GM13976 (cell line): ENCODE measurements at places on chromosomes 1 and 21.

DNA sequence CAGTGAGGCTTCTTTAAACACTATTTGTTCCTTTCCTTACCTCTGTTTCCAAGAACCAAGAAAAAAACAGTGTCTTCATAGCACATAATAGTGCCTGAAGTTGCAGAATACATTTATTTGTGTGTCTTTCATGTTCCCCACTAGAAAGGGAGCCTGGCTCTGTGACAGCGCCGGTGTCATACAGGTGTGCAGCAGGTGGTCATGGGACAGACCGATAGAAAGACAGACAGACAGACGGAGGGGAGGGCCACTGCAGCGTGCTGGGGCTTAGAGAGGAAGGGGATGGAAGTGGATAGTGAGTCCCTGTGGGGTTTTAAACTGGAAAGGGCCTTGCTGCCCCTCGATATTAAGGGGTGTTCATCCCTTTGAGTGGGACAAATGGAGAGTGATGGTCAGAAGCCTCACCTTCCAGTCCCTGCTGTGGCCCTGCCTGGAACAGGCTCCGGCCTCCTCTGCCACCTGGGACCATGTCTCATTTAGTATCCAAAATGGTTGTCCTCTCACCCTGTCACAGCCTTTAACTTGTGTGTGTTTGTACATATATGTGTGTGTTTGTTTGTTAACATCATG is 152.9 kb downstream of the PGBD5 start:
- DNase-seq = no peak

DNA sequence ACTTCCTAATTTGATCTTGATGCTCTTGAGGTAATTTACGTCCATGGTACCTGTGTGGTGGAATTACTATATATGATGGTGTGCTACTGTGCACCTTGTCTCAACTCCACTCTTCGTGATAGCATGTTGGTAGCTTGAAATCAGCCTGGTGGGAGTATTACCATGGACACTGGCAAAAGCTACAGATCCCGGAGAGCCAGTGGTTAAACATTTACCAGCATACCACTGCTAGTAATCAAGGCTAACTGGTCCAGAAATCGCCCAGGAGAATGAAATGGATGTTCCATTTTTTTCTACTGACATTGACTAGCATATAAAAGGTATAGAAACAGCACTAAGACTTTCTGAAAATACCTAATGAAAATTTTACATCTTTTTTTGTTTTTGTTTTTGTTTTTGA is 30.6 kb downstream of the ELK4 start:
- DNase-seq = no peak

DNA sequence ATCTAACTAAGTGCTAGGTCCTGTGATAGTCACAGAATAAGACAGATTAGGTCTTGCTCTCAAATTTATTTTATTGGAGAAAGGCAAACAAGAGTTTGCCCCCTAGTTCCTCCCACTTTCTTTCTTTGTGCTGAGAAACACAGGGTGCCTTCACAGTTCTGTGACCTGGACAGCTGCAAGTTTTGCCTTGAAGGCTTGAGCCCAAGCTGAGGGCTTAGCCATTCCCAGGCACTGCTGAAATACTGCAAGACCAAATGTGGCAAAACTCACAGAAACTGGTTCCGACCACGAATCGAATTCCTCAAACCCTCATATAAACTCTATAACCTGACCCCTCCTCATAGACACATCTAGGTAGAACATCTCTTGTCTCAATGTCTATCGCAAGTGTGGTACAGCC is 227.9 kb downstream of the RERE start:
- DNase-seq = no peak

DNA sequence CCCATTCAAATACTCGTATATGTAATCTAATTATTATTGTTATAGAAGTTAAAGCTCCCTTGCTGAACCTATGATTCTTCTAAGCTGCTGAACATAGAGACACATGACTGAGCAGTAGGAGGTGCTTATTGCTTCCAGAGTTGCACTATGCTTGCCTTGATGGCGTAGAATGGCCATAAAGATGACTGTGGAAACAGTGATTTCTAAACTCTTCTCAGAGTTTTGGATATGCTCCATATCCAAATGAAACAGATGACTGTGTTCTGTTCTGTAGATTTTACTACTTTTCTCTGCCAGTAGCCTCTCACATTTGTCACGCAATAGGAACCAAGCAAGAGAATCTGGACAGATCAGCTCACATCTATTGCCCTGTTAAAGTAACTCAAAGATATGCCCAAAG is 88.1 kb upstream of the CACYBP start:
- DNase-seq = no peak

GRCh38 chr1:28789412-28789811 is 22.6 kb upstream of the OPRD1 start:
- no peak for DNase-seq

DNA sequence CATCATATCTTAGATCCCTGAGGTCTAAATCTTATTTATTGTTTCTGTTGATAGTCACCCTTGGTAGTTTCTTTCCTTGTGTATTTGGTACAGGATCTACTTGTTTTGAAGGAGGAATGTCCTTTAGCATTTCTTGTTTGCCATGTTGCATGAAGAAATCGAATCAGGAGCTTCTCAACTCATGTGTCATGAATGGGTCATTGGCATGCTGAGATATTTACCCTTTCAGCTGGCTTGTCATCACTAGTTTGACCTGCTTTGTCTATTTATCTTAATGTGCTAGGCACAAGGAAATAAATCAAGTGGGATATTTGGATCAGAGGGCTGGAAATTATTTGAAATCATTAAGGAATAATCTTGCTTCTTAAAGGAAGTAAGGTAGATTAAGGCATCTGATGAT is 23.8 kb downstream of the THEM4 start:
- DNase-seq = no peak

- no peak for DNase-seq
Measured at GRCh38 chr1:156511644-156512043, 11.1 kb upstream of the MEF2D start.

DNA sequence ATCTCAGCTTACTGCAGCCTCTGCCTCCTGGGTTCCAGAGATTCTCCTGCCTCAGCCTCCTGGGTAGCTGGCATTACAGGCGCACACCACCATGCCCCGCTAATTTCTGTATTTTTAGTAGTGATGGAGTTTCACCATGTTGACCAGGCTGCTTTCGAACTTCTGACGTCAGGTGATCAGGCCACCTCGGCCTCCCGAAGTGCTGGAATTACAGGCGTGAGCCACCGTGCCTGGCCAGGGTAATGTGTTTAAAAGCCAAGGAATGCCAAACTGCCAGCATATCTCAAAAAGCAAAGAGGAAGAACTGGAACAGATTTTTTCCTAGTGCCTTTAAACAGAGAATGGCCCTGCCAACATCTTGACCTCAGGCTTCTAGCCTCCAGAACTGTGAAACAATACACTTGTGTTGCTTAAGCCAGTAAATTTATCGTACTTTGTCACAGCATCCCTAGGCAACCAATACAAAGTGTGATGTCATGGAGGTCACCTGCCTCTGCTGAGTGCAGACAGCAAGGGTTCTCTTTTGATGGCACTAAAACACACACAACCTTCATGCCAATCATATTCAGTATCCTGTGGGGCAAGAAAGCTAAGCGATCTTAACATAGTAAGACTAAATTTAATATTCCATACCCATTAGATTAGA is 858.3 kb upstream of the TMPRSS15 start:
- no peak for DNase-seq

DNA sequence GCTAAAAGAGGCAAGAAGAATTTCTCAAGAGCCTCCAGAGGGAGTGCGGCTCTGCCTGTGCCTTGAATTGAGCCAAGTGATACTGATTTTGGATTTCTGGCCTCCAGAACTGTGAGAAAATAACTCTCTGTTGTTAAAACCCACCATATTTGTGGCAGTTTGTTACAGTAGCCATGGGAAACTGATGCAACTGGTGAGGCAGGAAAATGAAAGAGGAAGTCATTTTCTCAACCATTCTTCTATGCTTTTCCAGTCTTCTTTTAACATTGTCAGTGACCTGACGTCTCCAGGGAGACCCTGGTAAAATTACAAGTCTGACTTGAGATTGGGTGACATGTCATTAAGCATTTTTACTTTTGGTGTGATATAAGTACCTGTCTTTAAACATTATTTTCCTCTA is 5.8 kb downstream of the OR6P1 start:
- DNase-seq = no peak

GRCh38 chr1:189929501-189930099 is 548.1 kb downstream of the BRINP3 start:
- no peak for DNase-seq

DNA sequence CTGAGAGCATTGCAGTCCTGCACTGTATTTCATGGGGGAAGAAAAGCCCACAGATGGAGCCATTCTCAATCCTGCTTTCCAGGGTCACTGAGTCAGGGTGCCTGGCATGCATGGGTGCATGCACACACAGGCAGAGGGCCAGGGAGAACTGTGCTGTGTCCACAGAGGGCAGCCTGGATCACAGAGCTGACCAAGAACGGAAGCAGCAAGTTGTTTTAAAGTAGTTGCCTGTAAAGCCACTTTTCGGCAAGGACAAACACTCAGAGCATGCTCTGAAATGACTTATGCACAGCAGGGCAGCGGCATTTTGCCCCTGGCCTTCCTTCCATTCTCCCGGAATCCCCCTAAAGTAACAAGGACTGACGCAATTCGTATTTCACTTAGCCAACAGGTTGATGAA is 3.6 kb downstream of the ERG start:
- no peak for DNase-seq

- DNase-seq = peak; percentile 29
Measured at GRCh38 chr1:117017648-117018047, 16.1 kb downstream of the CD101 start.

GRCh38 chr1:208577381-208577905 is 333.3 kb upstream of the PLXNA2 start:
- DNase-seq = no peak

GRCh38 chr1:173423291-173423690 is 53.8 kb upstream of the PRDX6 start:
- DNase-seq = no peak

DNA sequence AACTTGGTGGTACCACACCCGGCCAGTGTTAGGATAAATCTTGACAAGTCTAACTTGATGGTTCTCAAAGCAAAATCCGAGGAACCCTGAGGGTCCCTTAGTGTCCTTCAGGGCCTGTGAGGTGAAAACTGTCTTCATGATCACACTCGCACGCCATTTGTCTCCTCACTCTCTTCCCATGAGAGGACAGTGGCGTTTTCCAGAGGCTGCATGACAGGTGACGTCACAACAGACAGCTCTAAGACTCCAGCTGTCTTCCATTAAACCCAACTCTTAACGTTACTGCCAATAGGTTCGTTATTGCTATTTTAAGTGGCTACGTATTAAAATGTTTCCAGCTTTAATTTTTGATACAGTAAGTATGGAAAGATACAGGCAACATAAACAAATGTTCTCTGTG is 13.8 kb downstream of the CFAP74 start:
- no peak for DNase-seq

GRCh38 chr1:14980621-14981218 is 172.8 kb upstream of the TMEM51 start:
- no peak for DNase-seq

GRCh38 chr1:114549137-114549536 is 32.3 kb downstream of the BCAS2 start:
- DNase-seq = no peak
